Ureter (tissue), 1 donor: ENCODE measurements at places on chromosomes 16 and 17. TPM values are rescaled to one million over a fixed set of nuclear protein-coding genes. Genes with fewer than 3 reads are reported as not detected.

DNA sequence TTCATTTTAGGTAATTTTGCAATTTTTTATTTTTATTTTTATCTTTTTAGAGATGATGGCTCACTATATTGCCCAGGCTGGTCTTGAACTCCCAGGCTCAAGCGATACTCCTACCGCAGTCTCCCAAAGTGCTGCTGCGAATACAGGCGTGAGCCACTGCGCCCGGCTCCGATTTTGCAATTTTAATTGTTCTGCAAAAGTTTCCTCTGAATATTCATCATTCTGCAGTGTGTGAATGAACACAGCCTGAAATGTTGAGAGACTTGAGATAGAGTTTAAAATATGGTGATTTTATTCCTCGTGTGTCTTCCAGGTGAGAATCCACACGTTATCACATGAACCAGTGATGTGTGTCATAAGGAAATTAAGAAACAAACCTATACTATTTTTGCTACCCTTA, 75.8 kb downstream of the KCNJ12 start:
- no peak for DNase-seq

- no peak for DNase-seq
These were observed 6.8 kb downstream of the ACD start for GRCh38 chr16:67653128-67653788.

GRCh38 chr16:88705801-88706228, 393 bp downstream of the RNF166 start:
- DNase-seq, result no peak

DNA sequence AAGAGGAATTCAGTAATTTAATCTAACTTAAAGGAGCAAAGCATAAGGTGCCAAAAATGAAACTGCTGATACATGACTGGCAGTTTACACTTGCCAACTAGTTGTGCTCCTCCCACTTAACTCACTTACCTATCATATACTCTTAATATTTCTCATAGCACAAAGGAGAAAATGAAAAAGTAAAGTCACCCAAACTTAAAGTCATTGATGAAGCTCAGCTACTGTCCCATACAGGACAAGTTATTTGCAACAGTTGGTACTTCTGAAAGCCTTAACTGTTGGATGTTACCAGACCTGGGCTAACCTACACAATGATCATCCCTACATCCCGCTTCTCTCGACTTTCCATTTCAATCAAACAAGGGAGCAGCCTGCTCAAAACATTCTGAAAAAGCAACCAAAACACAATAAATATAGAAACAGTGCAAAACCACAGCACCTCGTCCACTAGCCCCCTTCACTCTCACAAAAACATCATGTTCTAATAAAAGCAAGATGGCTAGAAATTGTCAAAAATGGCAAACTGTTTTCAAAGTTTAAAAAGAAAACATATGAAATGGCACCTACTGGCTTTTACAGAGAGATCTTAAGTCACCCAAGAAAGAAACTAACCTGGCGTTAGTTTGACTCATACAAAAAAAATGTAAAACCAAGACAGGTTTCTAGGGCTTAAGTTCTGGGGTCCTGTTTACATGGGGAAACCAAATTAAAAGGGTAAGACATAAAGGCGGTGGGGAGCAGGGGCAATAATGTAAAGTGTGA, 868 bp downstream of the MED13 start:
- DNase-seq, result no peak

DNA sequence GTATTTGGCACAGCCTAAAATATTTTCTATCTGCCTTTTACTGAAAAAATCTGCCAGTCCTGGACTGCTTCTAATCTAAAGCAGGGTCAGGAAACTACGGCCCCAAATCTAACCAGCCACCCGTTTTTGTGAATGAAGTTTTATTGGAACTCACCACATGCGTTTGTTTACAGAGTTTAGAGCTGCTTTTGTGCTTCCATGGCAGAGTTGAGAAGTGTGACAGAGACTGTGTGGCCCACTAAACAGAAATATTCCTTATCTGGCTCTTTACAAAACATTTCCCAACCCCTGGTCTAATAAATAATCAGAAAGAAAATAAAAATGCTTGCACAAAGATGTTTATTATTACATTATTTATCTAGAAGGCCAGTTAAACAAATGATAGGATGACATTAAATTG, 110.2 kb downstream of the COPRS start:
- no peak for DNase-seq

DNA sequence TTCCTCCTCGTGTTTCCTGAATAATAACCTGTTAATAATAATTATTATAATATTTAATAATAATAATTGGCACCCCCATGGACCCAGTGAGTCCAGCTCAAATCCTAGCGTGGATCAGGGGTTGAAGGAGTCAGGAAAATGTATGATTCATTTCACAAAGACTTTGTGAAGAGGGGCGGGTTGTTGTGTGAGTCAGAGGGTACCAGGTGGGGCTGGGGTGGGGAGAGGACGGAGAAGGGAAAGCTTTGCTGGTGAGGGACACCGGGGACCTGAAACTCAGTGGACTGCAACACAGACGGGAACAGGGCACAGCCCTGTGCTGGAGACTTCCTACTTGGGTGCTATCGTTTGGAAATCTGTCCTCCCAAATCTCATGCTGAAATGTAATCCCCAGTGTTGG, 3.1 kb upstream of the ADORA2B start:
- DNase-seq, result no peak

GRCh38 chr17:73731733-73732132, 87.5 kb upstream of the SDK2 start:
- DNase-seq, result no peak

DNA sequence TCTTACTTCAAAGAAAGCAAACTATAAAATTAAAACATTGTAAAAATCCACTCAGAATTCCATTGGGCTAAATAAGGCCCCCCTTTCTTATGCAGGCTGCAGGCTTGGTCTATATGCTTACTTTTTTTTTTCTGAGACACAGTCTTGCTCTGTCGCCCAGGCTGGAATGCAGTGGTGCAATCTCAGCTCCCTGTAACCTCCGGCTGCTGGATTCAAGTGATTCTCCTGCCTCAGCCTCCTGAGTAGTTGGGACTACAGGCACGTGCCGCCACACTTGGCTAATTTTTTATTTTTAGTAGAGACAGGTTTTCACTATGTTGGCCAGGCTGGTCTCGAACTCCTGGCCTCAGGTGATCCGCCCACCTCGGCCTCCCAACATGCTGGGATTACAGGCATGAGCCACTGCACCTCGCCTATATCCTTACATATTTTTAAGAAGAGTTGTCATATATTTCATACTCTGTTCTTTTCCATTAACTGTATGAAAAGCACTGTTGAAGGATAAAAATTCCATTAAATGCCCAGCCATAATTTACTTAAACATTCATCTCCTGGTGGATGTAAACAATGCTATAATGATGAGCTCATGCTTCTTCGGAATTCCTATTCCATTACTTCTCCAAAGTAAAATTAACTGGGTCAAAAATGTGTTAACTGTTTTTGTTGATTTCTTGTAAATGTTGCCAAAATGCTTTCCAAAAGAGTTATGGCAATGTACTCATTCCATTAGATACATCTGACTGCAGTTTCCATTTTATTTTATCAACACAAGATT, 17.8 kb downstream of the SNN start:
- no peak for DNase-seq

- no peak for DNase-seq
These were observed 4.1 kb downstream of the TBKBP1 start for GRCh38 chr17:47697906-47698711.

GRCh38 chr16:72271699-72272240, 99.8 kb upstream of the PMFBP1 start:
- DNase-seq, result no peak

DNA sequence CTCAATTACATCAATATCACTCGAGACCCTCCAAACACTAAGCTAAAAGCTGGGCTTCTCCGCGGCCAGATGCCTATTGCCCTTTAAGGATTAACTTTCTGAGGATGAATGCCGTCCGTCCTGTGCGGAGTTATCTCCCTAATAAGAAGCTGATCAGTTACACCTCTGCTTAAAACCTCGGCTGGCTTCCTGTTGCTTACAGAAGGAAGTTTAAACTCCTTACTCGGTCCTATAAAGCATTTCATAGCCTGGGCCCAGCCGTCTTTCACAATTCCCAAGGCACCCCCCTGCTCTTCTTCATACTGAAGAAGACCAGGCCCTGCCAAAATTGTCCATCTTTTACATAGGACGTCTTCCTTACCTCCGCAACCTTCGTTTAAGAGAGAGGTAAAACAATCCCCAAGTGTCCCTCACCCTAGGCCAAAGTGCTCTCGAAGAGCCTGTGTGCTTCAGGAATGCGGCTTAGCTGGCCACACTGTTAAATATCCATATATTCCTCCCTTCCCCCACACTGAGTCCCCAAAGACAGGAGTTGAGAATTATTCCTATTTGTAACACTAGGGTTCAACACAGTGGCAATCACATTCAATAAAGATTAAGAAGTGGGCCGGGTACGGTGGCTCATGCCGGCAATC, 112.6 kb upstream of the IRX5 start:
- DNase-seq, result no peak

DNA sequence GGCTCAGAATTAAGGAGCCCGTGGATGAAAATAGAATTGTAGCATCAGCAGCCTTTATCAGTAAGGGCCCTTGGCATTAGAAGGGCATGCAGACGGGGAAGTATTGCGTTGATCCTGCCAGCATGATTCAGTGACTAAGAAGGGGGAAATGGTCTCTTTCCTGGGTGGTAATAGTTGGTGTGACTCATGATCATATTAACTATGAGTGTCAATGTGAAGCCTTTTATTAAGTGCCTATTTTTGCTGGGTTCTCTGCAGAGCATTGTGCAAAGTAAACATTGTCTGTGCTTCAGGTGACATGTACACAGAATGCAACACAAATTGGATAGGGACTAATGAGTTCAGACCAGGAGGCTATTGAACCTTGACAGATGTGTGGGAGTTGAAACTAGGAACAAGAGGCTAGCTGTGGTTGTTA, 24.5 kb downstream of the RCVRN start:
- no peak for DNase-seq

- no peak for DNase-seq
These were observed 3.9 kb downstream of the ZNF319 start for GRCh38 chr16:57996406-57997175.

DNA sequence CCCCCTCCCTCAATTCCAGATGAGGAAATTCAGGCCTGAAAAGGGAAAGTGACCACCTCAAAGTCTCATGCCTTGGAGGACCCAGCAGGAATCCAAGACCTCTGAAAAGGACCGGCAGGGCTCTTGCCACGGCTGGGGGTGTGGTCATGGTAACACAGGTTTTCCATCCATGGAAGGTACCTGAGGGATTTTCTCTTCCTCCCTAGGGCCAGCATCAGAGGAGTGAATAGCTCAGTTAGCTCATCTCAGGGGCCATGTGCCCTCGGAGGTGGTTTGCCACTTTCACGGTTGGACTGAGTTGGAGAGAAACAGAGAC, 1.3 kb downstream of the CIITA start:
- DNase-seq, result no peak

GRCh38 chr16:89712274-89712781, 8.4 kb downstream of the VPS9D1 start:
- no peak for DNase-seq

DNA sequence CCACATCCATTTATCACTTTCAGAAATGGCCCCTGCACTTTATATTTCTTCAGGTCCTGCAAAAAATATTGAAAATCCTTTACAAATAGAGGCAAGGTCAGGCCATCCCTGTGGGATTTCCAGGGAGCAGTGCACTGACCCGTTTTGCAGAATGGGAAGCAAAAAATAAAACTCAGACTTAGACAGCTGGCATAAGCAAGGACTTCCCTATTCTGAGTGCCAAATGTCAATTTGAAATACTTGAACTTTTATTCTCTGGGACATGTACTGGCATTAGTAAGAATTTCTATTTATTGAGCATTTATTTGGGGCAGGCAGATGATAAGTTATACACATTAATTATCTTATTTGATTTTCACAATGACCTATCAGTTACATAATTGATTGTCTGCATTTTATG, 32.4 kb downstream of the PRKCB start:
- DNase-seq, result no peak

DNA sequence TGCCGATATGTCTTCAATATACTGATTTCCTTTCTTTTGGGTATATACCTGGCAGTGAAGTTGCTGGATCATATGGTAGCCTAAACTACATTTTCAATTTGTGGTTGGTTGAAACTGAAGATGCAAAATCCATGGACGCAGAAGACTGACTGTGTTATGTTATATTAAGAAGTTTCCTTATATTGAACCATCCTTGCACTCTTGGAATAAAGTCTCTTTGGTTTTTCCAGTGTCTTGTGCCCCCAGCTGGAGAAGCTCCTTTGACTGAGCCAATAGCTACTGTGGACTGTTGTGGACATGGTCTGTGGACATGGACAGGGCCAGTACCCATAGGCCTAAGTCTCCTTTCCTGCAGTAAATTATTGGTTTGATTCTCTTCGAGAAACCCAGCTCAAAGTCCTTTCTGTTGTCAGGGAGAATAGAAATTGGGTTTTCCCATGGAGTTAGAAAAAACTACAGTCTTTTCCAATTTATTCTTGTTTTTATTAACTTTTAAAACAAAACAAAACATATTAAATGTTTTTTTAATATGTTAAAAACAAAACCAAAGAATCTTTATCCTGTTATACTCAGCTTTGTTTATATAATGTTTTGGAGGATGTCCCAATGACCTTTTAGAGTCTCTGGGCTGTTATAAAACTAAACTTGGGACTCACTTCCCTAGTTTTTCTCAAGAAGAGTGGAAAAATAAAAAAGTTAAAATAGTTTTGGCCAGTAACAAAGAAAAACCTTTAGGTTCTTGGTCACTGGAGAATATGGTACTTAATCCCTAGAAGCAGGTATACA, 15.2 kb upstream of the IL34 start:
- no peak for DNase-seq

GRCh38 chr17:32805029-32805976, 71.6 kb downstream of the MYO1D start:
- DNase-seq, result no peak

DNA sequence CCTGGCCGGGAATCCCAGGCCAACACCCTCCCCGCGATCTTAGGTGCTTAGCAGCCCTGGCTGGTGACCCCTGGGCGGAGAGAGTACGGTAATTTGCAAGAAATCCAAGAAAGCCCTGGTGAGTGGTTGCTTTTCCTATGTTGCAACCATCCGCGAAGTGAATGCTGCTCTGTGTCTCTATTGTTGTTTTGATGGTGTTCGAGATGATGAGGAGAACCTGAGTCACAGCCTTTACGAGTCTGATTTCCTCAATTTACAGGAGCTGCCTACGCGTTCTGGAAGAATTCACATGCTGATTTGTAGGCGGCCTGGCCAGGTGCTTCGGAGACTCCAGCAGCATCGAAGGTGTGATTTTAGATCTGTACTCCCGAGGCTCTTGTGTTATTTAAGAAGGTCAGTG, 63.3 kb downstream of the TMEM235 start:
- no peak for DNase-seq

- DNase-seq, result no peak
These were observed 4.0 kb upstream of the IL17C start for GRCh38 chr16:88634141-88634993.

GRCh38 chr17:81340607-81341515, 45.8 kb upstream of the SLC38A10 start:
- DNase-seq, result peak; percentile 47

Gene TACO1
- total RNA-seq, result 17.5 TPM

Gene ARHGDIG
- not detected for total RNA-seq

Gene WNT3
- 1.0 TPM for total RNA-seq

Gene PMFBP1
- 1.6 TPM for total RNA-seq

Gene RASD1
- total RNA-seq, result 5.8 TPM

Gene NACA2
- not detected for total RNA-seq

Gene LITAFD
- total RNA-seq, result not detected
